ENCODE measurements at places on chromosomes 5 and 9.
A peak's percentile ranks its signal among the peaks of the same experiment; 100 is the strongest.

GRCh38 chr9:86645303-86645702 lies 291.1 kb upstream of the TUT7 start:
- no peak for DNase-seq

- DNase-seq = no peak
These were observed 529 bp upstream of the TPM2 start for GRCh38 chr9:35690294-35690613.

GRCh38 chr9:94600258-94600657 lies 6.6 kb upstream of the FBP2 start:
- no peak for DNase-seq

GRCh38 chr5:60594715-60595477 lies 105.1 kb downstream of the DEPDC1B start:
- DNase-seq = no peak

GRCh38 chr5:122532035-122532434 lies 220.0 kb downstream of the SNCAIP start:
- DNase-seq = no peak

DNA sequence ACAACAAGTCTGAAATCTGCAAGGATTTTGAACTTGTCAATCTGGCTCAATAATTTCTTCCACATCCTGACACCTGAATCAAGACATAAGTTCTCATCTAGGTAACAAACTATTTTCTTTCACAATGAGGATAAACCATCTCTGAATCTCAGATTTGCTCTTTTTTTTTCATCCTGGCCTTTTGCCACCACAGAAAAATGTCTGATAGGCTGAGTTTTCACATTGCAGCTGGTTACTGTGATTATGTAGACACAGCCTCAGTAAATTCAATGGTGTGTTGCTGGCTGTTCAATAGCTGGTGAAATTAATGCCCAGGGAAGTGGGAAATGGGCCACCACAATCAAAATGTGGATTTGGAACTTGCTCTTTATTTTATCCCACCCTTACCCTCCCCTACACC lies 2.8 kb upstream of the ADRA1B start:
- no peak for DNase-seq

- DNase-seq = no peak
These were observed 152.2 kb downstream of the CAVIN4 start for GRCh38 chr9:100730086-100730485.

- no peak for DNase-seq
These were observed 255.1 kb upstream of the TRIM32 start for GRCh38 chr9:116432051-116432450.

DNA sequence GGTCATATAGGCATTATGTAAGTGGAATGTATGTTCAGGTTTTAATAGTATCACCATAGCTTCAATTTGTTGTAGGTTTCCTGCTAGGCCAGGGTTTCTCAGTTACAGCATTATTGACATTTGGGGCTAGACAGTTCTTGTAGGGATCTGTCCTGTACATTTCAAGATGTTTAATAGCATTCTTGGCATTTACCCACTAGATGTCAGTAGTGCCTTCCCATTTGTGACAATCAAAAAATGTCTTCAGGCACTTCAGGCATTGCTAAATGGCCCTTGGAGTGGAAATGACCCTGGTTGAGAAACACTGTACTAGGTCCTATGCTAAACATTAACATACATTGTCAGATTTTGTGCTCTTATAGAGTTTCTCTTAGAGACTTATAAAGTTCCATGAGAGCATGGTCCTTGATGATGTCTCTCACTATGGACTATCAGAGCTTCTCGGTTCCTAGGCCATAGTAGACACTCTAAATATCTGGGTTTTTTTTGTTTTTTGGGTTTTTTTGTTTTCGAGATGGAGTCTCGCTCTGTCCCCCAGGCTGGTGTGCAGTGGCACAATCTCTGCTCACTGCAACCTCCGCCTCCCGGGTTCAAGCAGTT lies 1.4 kb downstream of the KIF20A start:
- DNase-seq = no peak

DNA sequence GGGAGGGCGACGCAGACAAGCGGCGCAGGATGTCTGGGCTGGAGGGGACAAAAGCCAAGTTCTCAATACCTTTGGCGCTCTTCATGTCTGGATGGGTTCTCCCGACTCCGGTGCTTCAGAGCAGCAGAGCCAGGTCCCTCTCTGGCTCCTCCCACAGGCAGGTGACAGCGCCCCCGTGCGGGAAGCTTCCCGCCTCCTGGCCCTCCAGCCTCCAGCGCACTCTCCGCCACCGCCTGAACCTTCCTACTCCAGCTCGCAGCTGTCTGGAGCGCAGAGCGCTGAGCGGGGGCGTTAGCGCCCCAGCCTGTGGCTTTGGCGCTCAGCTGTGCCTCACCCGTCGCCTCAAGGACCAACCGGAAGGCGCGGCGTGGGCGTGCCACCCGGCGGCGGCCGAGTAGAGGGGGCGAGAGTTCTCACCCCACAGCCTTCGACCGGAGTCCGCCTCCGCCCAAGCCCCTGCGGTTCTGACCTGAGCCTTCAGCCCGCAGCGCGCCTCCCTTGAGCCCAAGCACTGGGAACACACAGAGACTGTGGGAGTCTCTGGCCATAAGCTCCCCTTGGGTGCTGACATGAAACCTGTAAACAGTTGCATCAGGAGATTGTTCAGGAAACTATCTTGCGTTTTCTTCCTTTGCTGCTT lies at the start of gene SLCO4C1:
Gene SLCO4C1 (minus strand): TSS at position 107 of the 640 bp plus-strand sequence. CDS start 22 bp downstream, at position 85.
- DNase-seq = peak; percentile 62

- DNase-seq = no peak
These were observed 245.4 kb downstream of the MPDZ start for GRCh38 chr9:13033959-13034693.

GRCh38 chr5:944992-945685 lies 52.5 kb downstream of the TRIP13 start:
- DNase-seq = no peak

DNA sequence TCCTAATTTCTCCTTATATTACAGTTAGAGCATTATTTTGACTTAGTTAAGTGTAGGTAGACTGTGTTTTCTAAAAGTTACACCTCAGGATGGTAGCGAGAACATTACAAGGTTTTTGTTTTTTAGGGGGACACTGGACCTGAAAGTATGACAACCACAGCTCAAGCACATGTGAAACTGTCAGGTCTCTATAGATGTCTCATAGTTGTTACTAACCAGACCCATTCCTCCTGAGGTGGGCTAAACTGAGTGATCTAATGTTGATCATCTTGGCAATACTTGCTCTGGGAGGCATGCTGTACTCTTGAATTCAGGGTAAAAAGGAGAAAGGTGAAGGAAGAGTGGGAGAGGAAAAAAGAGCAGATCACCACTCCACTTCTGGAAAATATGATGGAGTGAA lies 196.6 kb upstream of the RASEF start:
- DNase-seq = no peak

DNA sequence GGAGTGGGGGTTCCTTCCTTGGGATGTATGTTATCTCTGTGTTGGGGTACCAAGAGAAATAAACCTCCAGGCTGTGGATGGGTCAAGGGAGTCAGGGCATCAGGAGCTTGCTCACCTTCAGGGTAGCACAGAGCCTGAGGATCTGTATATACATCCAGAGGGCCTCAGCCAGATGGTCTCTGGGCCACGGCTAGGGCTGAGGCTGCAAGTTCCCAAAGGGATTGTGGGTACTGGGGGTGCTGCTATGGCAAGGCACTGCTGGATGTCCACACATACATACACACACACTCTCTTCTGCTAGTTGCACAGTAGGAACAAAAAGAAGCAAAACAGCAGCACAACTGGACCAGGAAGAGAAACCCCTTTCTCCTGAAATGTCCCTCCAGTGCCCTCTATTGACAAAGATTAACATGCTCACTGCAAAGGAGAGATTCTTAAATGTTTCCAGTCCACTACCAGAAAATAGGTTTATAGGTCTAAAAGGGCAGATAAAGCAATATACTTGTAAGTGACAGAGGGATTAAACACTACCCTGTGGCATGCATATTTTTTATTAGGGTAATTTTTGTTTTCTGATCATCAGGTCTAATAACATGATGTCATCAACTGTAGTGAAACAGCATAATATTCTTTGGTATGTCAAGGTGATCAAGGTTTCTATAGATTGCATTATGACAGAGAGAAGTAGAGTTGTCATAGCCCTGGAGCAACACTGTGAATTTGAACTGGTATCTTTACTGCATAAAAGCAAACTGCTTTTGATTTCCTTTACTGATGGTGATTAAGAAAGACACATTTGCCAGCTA lies 56.3 kb upstream of the KCNN2 start:
- DNase-seq = no peak

DNA sequence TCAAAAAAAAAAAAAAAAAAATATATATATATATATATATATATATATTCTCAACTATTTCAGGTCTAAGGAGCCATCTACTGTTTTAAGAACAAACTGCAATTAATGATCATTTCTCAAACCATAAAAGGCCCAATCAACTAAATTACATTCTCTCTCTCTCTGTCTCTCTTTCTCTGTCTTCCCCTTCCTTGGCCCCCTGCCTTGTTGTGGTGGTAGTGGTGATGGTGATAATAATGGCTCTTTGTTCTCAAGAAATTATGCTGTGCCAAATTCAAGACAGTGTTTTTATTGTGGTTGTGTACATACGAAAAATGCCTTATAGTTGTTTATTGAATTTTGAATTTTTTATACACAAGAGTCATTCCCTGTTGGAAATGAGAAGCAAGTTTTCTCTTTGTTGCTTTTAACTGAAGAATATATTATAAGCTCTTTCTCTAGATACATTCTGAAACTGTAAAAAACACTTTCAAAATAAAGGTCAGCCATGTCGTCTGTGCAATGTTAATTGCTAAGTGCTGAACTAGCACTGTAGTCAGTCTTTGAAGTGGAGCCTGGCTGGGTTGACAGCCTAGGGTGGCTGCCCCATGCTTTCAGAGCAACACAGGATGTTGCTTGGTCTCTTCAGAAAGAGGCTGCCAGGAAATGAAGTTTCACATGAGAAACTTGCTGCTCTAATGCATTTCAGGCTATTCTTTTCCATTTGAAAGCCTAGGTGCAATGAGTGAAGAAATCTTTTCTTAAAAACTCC lies 96.0 kb downstream of the HINT1 start:
- peak; percentile 5 for DNase-seq

DNA sequence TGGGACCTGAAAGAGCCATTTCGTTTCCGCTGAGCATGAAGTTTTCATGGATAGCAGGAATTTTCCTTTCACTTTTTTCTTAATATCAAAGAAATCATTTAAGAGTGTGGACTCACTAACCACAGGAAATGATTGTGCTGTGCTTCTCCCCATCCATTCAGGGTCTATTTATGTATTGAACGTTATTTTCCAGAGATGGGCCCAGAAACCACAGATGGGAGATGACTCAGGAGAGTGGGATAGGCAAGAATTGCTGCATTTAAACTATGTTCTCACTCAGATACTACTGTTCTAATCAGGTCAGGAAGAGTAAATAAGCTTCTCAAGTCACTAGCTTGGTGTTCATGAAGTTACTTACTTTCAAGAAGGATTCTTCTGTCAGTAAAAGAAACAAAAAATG lies 763.8 kb downstream of the DTWD2 start:
- no peak for DNase-seq

DNA sequence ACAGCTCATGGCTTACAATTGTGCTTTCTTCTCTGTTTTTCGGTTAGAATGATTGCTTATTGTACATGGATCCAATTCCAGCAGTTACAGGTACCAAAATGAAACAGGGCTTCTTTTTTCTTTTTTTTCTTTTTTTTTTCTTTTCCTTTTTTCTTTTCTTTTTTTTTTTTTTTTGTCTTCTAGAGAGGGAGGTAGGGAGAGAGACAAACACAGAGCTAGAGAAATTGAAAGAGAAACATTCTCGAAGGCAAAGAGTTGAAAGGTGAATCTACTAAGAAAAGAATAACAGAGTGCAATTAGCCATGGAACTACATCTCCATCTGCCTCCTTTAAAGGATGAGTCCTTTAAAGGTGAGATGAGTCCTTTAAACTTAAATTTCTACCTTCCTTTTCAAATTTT lies 1.0 kb upstream of the EDIL3 start:
- no peak for DNase-seq

DNA sequence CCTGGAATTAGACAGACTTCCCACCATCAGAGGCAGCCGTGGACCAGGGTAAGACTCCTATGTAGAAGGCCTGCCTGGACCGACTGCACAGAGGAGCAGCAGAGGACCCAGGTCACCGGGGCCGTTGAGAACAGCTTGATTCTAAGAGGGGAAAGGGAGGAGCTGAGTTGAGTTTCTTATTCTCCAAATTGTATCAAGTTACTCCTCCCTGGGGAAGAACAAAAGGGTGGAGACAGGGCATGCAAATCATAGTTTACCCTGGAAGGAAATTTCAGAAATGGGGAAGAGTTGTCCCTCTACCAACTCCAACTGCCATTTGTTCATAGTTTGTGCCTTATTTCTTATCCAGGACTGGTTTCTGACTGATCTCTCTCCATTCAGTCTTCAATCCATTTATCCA lies 20.9 kb upstream of the SLC31A2 start:
- DNase-seq = no peak

DNA sequence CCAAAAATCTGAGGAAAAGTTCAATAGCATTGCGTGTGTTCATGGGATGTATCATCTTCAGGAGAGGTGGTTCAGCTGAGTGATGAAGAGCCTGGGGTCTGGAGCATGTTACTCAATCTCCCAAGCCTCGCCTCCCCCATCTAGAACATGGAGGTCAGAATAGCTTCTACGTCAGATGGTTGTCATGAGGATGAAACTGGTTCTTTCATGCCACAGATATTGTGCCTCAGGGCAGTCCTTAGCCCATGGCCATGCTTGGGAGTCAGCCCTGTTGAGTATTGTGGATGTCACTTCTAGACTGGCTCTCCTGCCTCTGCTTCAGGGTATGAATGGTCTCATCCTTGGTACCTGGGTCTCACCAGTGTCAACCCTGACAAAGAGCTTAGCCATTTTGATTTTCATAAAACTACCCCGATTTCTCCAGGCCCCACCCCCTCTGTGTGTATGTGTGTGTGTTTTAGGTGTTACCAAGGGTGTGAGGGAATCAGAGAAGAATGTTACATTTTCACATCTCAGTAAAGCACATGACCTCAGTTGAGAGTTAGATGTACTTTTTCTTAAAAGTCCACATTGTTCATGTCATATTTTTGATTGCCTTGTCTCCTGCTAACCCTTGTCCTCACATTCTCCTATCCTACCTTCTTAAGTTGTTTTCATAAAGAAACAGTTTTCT lies 97.8 kb upstream of the CD180 start:
- no peak for DNase-seq

- DNase-seq = no peak
These were observed at the start of gene PCDHAC2 for GRCh38 chr5:140966293-140967225. PCDHAC2 (plus strand) TSS chr5:140966476; CDS start chr5:140966767, 291 bp downstream.

GRCh38 chr9:9100070-9100469 lies 1300.5 kb upstream of the DMAC1 start:
- no peak for DNase-seq

DNA sequence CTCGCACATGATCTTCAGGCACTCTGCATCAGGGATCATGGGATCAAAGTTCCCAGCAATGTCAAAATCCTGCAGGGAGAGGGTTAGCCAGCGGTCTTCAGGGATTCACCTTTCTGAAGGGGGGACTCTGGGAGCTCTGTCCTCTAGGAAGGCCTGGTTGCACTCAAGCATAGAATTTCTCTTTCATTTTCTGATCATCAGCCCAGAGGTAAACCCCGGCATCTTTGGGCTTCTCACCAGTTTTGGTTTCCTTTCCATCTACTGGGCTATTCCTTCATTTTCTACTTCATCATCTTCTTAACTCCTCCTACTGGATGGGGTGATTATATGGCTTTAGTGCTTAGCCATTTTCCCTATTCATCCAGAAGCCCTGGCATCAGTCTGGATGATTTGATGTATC lies 4.6 kb upstream of the DND1 start:
- no peak for DNase-seq

- no peak for DNase-seq
These were observed 65.2 kb downstream of the HMHB1 start for GRCh38 chr5:143877196-143877595.

- no peak for DNase-seq
These were observed 484 bp downstream of the GFM2 start for GRCh38 chr5:74766418-74766848.
